ENCODE measurements at places on chromosomes 5 and 9.
A peak's percentile ranks its signal among the peaks of the same experiment; 100 is the strongest.

DNA sequence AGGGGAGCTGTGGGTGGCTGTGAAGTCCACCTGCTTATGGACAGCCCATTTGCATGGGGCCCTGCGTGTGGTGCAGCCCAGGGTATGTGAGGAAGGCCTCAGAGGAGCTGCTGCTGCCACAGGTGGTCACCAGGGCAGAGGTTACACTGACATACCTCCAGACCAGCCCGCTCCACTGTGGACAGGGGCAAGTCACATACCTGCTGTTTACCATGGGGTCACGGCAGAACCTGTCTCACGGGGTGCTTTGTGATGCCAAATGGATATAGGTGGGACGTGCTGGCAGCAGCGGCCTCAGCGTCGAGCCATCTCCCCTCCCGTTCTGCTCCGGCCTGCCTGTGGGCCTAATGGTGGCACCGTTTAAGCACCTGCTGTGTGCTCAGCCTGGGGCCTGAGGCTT lies 127.5 kb upstream of the LMX1B start:
- DNase-seq: no peak

GRCh38 chr9:11086561-11086960 lies 473.8 kb upstream of the PTPRD start:
- no peak for DNase-seq

- DNase-seq: no peak
Measured at GRCh38 chr5:55453211-55453610, 81.6 kb downstream of the PLPP1 start.

DNA sequence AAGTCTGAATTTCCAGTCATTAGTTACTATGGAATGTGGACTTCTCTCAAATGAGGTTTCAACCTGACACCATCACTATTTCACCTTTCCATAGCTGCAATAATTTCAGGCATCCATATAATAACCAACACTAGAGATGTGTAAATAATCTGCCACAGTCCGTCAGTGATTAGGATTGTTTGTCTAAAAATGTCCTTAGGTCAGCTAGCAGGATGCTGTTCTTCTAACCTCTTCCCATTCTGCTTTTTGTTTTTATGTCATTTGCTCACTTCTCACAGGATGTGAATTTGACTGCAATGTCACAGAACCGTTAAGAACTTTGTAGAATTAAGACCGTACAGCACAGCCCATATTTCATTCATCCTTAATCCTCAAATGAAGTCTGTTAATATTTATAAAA lies 166.4 kb upstream of the RASA1 start:
- DNase-seq: no peak

- DNase-seq: peak; percentile 54
Measured at GRCh38 chr5:43065387-43065947, 25.3 kb upstream of the ANXA2R start.

GRCh38 chr5:34724741-34725140 lies 68.6 kb downstream of the RAI14 start:
- no peak for DNase-seq

DNA sequence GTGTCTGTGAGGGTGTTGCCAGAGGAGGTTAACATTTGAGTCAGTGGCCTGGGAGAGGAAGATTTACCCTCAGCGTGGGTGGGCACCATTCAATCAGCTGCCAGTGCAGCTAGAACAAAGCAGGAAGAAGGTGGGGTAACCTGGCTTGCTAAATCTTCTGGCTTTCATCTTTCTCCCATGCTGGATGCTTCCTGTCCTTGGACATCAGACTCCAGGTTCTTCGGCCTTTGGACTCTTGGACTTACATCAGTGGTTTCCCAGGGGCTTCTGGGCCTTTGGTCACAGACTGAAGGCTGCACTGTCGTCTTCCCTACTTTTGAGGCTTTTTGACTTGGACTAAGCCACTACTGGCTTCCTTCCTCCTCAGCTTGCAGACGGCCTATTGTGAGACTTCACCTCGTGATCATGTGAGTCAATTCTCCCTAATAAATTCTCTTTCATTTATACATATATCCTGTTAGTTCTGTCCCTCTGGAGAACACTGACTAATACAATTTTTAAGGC lies 38.1 kb downstream of the PBX3 start:
- DNase-seq: peak; percentile 75

DNA sequence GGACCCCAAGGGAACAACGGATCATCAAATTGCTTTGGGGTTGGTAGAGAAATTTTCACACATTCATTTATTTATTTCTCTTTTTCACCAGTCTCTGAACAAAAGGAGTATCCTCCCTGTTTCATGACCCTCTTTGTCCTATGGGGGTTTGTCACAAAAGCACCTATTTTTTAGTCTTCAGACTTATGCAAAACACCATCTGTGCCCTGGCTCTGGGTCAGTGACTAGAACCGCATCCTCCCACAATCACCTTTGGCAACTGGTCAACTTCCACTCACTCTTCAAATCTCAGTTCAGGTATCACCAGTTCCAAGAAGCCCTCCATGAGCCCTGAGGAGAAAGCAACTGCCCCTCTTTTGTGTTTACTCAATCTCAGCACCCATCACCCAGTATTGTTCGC lies 395.7 kb downstream of the CDK5RAP2 start:
- no peak for DNase-seq

DNA sequence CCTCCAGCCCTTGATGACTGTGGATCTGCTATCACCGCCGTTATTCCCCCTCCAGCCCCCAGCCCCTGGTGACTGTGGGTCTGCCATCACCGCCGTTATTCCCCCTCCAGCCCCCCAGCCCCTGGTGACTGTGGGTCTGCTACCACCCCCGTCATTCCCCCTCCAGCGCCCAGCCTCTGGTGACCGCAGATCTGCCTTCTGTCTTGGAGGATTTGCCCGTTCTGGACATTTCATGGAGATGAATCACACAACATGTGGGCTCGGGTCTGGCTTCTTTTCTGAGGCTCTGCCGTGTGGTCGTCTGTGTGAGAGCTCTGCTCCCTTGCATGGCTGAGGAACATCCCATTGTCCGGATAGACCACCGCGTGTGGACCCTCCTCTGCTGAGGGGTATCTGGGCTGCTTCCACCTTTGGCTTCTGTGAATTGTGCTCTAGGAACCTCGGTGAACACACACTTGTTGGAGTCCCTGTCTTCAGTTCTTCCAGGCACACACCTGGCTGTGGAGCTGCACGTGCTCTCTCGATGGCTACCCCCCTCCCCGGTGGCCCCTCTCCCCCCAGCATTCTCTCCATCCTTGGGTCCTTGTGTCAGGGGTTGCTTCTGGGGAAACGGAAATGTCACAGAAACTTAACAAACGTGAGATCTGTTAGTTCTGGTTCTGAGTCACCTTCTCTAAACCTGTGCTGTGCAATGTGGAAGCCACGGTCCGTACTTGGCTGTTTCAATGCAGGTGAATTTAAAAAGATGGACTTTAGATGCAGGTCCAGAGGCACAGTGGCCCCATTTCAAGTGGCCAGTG lies 105.3 kb upstream of the COL5A1 start:
- no peak for DNase-seq

DNA sequence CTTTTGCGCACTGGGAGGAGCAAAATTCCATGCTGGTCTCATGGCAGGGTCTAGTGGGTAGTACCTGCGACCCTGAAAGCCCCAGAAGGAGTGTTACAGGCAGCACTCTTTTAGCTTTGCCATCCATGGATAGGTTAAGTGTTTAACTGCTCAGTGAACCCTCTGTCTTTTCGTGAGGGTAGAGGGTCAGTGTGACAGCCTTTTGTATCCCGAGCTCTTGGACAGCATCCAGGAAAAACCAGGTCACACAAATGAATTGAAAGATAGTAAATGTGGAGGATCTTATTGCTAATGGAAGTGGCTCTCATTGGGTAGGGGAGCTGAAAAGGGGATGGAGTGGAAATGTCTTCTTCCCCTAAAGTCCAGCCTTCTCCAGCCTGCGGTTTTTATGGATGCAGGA lies 57.8 kb upstream of the CCDC112 start:
- no peak for DNase-seq

- no peak for DNase-seq
Measured at GRCh38 chr9:83047839-83048775, 14.8 kb downstream of the RASEF start.

DNA sequence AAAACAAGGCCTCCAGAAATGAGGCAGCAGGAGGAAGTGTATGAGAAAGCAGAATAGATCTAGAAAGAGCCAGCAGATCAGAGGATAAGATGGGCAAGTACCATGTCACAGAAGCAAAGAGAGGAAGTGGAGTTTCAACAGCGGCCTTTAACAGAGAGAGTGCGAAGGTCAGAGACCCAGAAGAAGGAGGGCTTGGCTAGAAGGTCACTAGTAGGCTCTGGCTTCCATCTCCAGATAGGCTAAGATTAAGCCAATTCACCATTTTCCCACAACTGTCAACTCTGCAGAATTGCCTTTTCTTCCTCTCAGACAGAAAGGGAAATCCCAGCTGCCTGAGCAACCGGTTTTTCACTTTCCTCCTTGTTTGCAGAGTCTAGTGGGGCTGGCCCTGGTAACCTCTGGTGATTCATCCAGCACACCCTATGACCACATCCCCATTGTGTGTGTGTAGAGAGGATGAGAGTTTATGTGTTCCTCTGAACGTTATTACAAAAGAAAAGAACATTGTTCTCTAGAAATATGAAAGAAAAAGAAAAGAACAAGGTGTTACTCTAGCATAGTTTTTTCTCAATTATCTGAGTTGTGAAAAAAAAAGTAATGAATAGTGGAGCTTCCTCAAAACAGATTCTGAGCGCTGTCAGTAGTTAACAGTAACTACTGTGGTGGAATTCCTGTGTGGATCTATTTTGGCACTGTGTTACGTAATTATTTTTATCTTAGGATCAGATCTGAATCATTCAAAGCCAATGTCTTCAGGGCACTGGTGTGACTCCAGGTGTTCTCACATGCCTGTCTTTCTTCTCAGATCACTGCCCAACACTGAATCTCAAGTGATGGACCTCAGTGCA lies 220.4 kb downstream of the ARRDC3 start:
- DNase-seq: peak; percentile 92

DNA sequence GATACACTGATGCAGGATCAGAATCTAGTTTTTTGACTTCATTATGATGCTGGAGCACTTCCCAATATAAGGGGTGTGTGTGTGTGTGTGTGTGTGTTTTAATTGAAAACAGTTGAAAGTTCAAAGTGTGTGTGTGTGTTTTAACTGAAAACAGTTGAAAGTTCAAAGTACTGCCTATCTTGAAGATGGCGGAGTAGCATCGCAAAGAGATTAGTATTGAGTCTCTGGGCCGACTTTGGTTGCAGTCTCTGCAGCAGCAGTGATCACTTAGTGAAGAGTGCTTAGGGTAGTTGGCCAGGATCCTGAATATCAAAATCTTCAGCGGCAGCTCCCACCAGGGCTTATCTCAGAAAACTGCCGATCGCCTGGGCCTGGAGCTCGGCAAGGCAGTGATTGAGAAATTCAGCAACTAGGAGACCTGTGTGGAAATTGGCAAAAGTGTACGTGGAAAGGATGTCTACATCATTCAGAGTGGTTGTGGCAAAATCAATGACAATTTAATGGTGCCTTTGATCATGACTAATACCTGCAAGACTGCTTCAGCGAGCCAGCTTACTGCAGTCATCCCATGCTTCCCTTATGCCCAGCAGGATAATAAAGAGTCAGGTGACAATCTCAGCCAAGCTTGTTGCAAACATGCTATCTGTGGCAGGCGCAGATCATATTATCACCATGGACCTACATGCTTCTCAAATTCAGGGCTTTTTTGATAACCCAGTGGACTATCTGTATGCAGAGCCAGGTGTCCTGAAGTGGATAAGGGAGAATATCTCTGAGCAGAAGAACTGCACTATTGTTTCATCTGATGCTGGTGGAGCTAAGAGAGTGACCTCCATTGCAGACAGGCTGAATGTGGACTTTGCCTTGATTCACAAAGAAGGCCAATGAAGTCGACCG lies 7.3 kb upstream of the SCAI start:
- no peak for DNase-seq

DNA sequence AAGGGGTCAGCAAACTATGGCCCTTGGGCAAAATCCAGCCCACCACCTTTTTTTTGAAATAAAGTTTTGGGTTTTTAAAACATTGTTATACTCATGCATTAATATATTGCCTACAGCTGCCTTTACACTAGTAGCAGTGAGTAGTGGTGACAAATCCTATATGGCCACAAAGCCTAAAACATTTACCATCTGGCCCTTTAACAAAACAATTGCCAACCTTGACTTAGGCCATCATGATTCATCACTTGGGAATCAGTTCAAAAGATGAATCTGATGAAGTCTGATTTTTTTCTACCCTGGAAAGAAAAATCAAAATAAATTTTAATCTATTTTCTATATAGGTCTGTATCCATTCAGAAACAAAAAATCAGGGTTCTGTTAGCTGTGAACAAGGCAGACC lies 484.9 kb downstream of the BNC2 start:
- peak; percentile 56 for DNase-seq

DNA sequence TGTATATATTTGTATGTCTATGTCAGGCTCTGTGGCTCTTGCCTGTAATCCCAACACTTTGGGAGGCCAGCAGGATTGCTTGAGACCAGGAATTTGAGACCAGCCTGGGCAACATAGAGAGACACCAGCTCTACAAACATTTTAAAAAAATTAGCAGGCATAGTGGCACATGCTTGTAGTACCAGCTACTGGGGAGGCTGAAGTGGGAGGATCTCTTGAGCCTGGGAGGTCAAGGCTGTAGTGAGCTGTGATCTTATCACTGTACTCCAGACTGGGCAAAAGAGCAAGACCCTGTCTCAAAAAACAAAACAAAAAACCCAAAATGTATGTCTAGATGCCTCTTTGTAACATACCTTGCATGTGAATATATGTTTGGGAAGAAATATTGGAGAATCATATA lies 15.8 kb downstream of the ARRDC3 start:
- DNase-seq: no peak

All from kidney capillary endothelial cell (primary cell).